ENCODE measurements at places on chromosomes 13 and 19.

DNA sequence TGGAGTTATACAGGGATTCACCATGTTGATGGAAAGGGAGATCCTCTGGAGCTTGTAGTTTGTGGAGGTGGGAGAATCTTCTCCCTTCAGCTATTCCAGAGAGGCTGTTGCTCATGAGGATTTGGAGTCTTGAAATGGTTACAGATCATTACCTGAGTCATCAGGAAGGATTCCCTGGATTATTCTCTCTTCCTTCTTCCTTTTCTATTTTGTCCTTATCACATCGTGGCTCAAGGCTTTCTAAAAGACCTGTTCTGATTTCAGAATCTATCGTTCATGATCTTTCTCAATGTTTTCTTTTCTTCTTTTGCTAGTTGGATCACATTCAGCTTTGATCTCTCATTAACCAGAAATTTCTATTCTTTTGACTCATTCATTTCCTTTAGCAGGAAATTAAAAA lies 196.0 kb downstream of the KLF5 start:
- DNase-seq = no peak
- H3K4me3 ChIP-seq = no peak overlapping the region
- H3K4me1 ChIP-seq = no peaks in the 10 kb centered on the region
- no peak overlapping the region for H3K27ac ChIP-seq
- H3K36me3 ChIP-seq = no peaks in the 10 kb centered on the region

- H3K36me3 ChIP-seq = no peaks in the 10 kb centered on the region
- peak; percentile 62 for DNase-seq
- no peaks in the 10 kb centered on the region for H3K27me3 ChIP-seq
- peak overlapping the region; percentile 67 for H3K27ac ChIP-seq
Observed at GRCh38 chr13:31073859-31074718, 87.6 kb downstream of the HSPH1 start.

GRCh38 chr19:32750441-32751055 lies 31.0 kb downstream of the TDRD12 start:
- H3K27me3 ChIP-seq = peaks cover 5% of the 10 kb centered on the region
- H3K36me3 ChIP-seq = no peaks in the 10 kb centered on the region
- H3K27ac ChIP-seq = no peak overlapping the region
- DNase-seq = no peak
- no peaks in the 10 kb centered on the region for H3K4me1 ChIP-seq

GRCh38 chr13:107518780-107519179 lies 696.6 kb downstream of the LIG4 start:
- no peak overlapping the region for H3K4me3 ChIP-seq
- no peak for DNase-seq
- no peak overlapping the region for H3K27ac ChIP-seq
- H3K4me1 ChIP-seq = no peaks in the 10 kb centered on the region
- no peaks in the 10 kb centered on the region for H3K36me3 ChIP-seq

- H3K4me3 ChIP-seq = no peak overlapping the region
- DNase-seq = no peak
- no peaks in the 10 kb centered on the region for H3K36me3 ChIP-seq
- no peaks in the 10 kb centered on the region for H3K4me1 ChIP-seq
- H3K27me3 ChIP-seq = no peaks in the 10 kb centered on the region
Observed at GRCh38 chr19:3346677-3347353, 19.6 kb upstream of the NFIC start.

DNA sequence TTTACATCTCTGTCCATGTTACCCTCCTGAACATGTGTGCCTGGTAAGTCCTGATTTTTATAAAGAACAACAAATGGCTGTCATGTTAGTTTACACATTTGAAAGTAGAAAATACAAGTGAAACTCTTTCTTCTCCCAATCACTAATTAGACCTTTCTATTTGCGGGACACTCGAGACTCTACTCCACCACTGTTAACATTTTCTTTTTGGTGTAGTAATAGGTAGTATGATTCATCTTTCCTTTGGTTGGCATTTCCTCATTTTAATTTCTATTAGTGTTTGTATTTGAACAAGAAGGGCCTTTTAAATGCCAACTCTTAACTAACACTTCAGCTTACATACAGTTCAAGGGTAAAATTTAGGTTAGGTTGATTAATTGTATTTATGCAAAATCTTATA lies 371.1 kb downstream of the PCDH9 start:
- no peaks in the 10 kb centered on the region for H3K27me3 ChIP-seq
- DNase-seq = no peak
- H3K36me3 ChIP-seq = no peaks in the 10 kb centered on the region
- no peaks in the 10 kb centered on the region for H3K4me1 ChIP-seq
- H3K4me3 ChIP-seq = no peak overlapping the region

DNA sequence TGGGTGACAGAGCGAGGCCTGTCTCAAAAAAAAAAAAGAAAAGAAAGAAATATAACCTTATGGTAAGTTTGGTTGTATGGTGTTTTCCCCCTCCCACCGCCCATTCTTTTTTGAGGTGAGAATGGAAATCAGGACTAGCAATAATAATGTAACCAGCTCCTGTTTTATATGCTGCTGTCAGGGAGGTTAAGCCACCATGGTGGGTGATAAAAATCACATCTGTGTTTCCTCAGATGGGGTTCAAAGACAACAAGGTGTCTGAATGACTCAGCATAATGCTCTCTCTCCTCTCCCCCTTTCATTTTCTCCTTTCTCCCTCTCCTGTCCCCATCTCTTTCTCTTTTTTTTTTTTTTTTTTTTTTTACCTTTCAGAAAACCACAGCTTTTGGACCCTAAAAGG lies 28.3 kb upstream of the GARRE1 start:
- no peak for DNase-seq
- H3K27ac ChIP-seq = no peak overlapping the region

DNA sequence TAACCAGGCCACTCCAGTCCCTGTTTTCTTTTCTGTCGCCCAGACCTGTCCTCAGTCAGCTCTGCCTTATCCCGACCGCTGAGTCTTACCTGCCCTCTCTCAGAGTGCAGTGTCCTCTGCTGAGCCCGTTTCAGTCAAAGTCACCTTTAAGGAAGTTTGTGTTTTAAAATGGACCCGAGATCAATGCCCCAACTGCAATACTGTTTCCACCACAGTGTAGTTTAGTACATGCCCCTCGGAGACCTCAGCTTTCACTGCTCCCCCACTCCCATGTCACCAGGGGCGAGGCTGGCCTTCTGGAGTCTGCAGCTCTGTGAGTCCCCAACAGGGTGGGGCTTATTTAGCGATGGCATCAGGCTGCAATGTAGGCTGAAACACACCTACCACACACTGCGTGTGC lies 248.4 kb upstream of the TSHZ3 start:
- no peak overlapping the region for H3K4me3 ChIP-seq
- no peak overlapping the region for H3K27ac ChIP-seq
- DNase-seq = no peak

- no peak overlapping the region for H3K4me3 ChIP-seq
- H3K36me3 ChIP-seq = no peaks in the 10 kb centered on the region
- no peaks in the 10 kb centered on the region for H3K4me1 ChIP-seq
- H3K27me3 ChIP-seq = no peaks in the 10 kb centered on the region
Observed at GRCh38 chr19:18967358-18968146, 26.5 kb upstream of the HOMER3 start.

DNA sequence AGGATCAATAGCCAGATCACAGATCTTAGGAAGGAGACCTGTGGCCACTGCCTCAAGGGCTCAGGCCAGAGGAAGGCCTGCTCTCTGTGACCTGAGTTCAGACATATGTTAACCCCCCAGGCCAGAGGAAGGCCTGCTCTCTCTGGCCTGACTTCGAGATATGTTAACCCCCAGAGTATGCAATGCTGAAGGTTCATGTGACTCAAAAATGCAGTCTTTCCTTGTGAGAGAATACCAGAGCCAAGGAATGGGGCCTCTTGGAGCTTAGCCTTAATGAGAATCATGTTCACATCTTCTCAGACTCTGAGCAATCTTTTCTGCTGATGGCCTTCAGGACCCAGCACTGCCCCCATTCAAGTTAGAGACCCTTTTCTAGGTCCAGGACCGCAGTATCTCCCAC lies 36.7 kb downstream of the MBNL2 start:
- DNase-seq = no peak
- peaks cover 2% of the 10 kb centered on the region for H3K36me3 ChIP-seq
- peaks cover 21% of the 10 kb centered on the region for H3K4me1 ChIP-seq

GRCh38 chr19:30388327-30388726 lies 16.1 kb downstream of the ZNF536 start:
- no peaks in the 10 kb centered on the region for H3K27me3 ChIP-seq
- no peaks in the 10 kb centered on the region for H3K4me1 ChIP-seq
- no peak overlapping the region for H3K4me3 ChIP-seq
- no peak overlapping the region for H3K27ac ChIP-seq

GRCh38 chr13:30991184-30991583 lies 58.7 kb downstream of the TEX26 start:
- H3K4me3 ChIP-seq = no peak overlapping the region
- H3K27ac ChIP-seq = no peak overlapping the region
- DNase-seq = no peak

DNA sequence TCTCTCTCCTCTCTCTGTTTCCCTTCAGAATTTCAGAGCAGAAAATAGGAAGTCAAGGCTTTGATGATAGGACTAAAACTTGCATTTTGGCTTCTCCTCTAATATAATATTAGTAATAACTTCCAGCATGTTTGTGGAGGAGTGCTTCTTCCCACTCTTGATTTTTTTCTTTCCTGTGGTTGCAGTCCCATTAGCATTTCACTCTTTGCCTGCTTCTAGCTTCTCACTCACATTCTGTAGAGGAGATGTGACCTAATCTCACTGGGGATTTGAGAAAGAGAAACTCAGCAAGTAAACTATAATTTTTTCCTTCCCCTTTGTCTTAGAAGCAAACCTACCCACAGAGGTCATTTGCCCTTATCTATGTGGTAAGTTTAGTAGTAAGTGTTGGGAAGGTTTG lies 169.4 kb upstream of the HTR2A start:
- no peak overlapping the region for H3K4me3 ChIP-seq
- DNase-seq = no peak
- H3K27me3 ChIP-seq = no peaks in the 10 kb centered on the region

DNA sequence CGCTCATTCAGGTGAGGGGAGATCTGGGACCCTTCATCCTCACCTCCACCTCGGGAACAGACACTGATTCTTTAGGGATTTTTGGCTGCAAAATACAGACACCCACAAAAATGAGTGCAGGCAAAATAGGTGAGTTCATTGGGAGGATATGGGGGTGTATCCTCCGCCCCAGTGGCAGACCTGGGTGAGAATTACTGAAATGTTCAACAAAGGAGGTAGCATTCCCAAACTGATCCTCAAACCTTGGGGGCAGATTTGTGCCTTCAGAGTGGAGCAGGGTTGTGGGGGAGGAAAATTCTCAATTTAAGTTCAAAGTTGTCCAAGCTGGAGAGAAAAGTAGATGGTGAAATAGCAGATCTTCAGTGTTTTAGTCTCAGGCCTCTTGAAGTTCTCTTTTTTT lies 31.3 kb upstream of the SIN3B start:
- H3K4me1 ChIP-seq = peaks cover 9% of the 10 kb centered on the region
- H3K27ac ChIP-seq = no peak overlapping the region
- no peaks in the 10 kb centered on the region for H3K27me3 ChIP-seq
- no peaks in the 10 kb centered on the region for H3K36me3 ChIP-seq
- H3K4me3 ChIP-seq = no peak overlapping the region

DNA sequence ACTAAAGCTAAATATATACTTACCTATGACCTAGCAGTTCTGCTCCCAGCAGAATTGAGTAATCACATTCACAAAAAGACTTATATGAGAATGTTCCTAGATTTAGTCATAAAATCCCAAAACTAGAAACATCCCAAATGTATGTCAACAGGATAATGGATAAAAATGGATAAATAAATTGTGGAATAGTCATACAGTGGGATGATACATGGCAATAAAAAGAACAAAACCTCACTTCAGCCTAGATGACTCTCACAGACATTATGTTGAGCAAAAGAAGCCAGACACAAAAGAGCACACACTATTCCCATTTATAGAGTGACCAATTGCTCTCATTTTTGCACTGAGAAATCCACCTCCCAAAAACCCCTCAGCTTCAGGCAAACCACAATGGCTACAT lies 352.4 kb upstream of the HTR2A start:
- no peaks in the 10 kb centered on the region for H3K36me3 ChIP-seq
- H3K4me1 ChIP-seq = no peaks in the 10 kb centered on the region
- no peak overlapping the region for H3K27ac ChIP-seq

- no peaks in the 10 kb centered on the region for H3K4me1 ChIP-seq
- no peak overlapping the region for H3K27ac ChIP-seq
- no peak for DNase-seq
- no peaks in the 10 kb centered on the region for H3K27me3 ChIP-seq
Observed at GRCh38 chr13:66402546-66402945, 827.6 kb downstream of the PCDH9 start.

- no peak for DNase-seq
- no peak overlapping the region for H3K4me3 ChIP-seq
- no peaks in the 10 kb centered on the region for H3K36me3 ChIP-seq
- H3K4me1 ChIP-seq = peaks cover 13% of the 10 kb centered on the region
- H3K27me3 ChIP-seq = no peaks in the 10 kb centered on the region
Observed at GRCh38 chr13:80462567-80462966, 121.6 kb upstream of the SPRY2 start.

- H3K4me3 ChIP-seq = peak within 1 kb of the TSS; percentile 89
- H3K27ac ChIP-seq = peak within 1 kb of the TSS; percentile 95
- H3K4me1 ChIP-seq = peaks cover 25% of the 10 kb centered on the region
- no peaks in the 10 kb centered on the region for H3K27me3 ChIP-seq
Observed at GRCh38 chr13:77026861-77027621, at the start of gene FBXL3. FBXL3 (minus strand) TSS chr13:77027159; CDS start chr13:77021860, 5,299 bp downstream.

- H3K4me3 ChIP-seq = no peak overlapping the region
- DNase-seq = no peak
- H3K27me3 ChIP-seq = no peaks in the 10 kb centered on the region
- H3K27ac ChIP-seq = no peak overlapping the region
- H3K36me3 ChIP-seq = no peaks in the 10 kb centered on the region
- no peaks in the 10 kb centered on the region for H3K4me1 ChIP-seq
Observed at GRCh38 chr19:31863122-31863521, 482.3 kb upstream of the ZNF507 start.

DNA sequence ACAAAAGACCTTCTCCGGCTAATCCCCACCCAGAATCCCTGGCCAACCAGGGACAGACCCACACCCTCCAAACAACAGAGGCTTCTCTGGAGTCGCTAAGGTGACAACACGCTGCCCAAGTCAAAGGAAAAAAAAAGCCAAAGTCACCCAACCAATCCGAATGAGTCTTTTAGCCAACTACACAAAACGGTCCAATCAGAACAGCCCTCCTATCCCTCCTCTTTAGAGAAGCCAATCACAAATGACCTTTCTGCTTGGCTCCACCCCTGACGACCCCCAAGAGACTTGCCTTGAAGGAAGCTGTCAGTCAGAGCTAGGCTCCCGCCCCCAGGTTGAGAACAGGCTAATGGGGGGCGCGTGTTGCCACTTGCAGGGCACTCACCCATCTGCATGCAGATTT lies 6.6 kb upstream of the FBXW9 start:
- H3K4me3 ChIP-seq = no peak overlapping the region
- H3K36me3 ChIP-seq = peaks cover 54% of the 10 kb centered on the region
- no peaks in the 10 kb centered on the region for H3K4me1 ChIP-seq
- peak; percentile 40 for DNase-seq
- H3K27me3 ChIP-seq = no peaks in the 10 kb centered on the region

GRCh38 chr13:53144826-53145225 lies 116.2 kb downstream of the OLFM4 start:
- H3K27ac ChIP-seq = no peak overlapping the region
- no peak overlapping the region for H3K4me3 ChIP-seq
- no peak for DNase-seq
- no peaks in the 10 kb centered on the region for H3K4me1 ChIP-seq
- H3K27me3 ChIP-seq = peaks cover 5% of the 10 kb centered on the region
- H3K36me3 ChIP-seq = no peaks in the 10 kb centered on the region

Data from B cell (primary cell).